DMS79 (cell line): ENCODE measurements at places on chromosomes 5 and 9.

DNA sequence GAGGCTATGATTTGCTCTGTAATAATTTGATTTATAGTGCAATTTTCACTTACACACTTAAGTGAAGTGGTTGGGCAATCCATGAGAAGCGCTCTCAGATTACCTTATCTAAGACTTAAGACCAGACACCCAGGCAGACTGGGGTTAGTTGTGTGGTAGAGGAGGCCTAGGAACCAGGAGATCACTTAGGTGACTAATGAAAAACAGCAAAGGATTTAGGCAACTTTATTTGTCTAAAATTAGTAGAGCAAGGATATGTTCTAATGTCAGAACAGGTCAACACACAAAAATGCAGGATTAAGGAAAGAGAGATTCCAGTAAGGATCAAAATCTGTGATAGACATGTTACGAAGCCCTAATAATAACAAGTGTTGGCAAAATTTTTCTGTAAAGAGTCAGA, 913.8 kb downstream of the TLE1 start:
- no peak for DNase-seq

GRCh38 chr9:130915096-130915447, 18.5 kb upstream of the QRFP start:
- no peak for DNase-seq

GRCh38 chr9:5825895-5826622, 6.9 kb downstream of the ERMP1 start:
- no peak for DNase-seq

DNA sequence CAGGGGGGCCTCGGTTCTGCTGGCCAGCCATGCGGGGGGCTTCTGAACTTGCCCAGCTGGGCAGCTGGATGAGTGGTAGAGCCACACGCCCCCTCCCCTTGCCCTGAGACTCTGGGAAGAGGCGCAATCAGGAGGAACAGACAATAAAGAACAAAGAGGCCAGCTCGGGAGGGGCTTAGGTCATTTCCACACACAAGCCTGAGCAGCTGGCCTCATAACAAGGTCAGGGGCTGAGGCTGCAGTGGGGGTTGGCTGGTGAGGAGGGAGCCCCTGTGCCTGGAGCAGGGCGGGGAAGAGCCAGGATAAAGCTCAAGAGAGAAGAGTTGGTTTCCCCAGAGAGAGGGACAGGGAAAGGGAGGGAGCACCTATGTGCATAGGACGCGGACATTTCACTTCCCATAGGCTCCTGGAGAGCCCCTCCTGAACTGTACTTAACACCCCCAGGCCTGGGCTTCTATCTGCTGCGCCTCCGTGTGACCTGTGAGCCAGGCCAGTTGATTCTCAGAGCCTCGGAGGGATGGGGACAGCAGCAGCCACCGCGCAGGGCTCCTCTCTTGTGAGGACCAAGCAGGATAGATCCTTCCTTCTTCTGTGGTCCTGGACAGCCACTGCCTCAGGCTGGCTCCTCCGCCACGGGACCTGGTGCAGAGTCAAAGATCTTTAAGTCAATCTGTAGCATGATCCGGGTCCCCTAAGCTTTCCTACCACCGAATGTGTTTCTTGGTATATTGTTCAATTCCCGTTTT, 75.3 kb upstream of the GGTA1 start:
- no peak for DNase-seq

DNA sequence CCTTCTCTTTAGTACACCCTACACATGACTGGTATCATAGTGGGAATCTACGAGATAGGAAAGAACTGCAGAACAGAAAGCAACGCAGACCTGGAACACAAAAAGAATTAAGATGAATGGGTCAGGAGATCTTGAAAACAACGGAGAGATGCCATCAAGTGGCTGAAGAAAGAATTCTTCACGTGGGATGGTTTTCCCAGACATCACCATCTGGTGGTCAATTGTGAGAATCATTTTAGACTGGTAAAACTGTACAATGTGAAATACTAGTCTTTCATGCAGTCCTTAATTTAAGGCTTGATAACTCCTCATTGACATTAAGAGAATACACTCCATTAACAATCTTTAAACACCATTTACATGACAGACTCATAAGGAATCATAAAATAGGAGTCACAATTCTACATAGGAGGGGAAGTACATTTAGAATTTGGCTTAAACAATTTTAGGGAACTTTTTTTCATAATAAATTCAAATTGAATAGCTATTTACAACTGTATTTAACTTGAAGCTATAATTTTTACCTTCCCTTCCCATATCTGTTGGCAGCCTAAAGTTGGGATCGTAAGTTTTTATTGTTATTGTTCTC, 128.4 kb upstream of the TRPM3 start:
- DNase-seq: no peak

DNA sequence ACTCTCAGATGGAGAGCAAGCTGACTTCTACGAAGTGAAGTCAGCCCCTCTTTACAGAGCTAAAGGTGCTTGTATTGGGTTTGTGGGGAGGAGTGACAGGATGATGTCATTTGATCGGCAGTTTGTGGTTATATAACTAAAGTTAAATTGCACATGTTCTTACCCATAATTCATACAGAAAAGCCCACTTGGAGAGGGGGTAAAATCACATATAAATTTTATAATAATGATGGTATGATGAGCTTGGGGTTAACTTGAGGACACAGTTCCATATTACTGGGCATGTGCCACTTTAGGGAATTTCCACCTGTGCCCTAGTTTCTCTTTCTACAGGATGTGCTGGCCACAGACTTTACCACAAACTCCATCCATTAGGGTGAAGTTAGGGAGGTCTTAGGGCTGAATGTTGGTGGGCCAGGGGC, 1178.6 kb upstream of the CDH9 start:
- DNase-seq: no peak

DNA sequence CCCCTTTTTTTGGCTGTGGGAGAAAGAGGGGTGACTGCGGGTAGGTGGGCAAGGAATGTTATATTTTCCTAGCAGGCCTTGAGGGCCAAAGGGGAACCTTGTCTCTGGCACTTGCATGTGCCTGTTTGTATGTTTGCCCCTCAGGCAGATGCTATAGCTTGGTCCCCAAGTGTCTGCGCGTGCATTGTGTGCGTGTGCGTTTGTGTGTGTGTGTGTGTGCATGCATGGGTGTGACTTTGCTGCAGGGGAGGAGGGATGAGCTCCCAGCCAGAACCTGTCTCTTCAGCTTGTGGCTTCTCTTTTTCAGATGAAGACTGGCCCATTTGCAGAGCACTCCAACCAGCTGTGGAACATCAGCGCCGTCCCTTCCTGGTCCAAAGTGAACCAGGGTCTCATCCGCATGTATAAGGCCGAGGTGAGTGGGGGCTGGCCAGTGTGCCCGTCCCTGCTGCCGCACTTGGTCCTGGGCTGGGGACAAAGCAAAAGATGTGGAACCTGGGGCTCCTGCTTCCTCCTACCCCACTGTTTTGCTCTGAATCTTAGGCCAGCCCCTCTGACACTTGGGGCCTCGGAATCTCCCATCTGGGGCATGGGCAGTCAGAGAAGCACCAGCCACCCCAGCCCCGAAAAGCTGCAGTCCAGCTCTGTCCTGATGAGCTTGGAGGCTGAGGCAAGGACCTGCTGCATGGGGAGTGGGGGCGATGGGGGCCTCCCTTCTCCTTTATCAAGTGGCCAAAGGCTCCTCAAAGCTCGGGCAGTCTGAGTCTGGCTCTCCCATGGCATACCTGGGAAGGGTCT, 31.1 kb downstream of the PTPA start:
- DNase-seq: no peak

GRCh38 chr9:15834541-15834940, 281.7 kb downstream of the CCDC171 start:
- DNase-seq: no peak

GRCh38 chr9:71975833-71976232, 64.4 kb downstream of the C9orf85 start:
- no peak for DNase-seq

GRCh38 chr9:114288193-114289091, 34.5 kb upstream of the ORM1 start:
- no peak for DNase-seq

- DNase-seq: no peak
Observed at GRCh38 chr9:2767800-2768677, 50.7 kb downstream of the KCNV2 start.

DNA sequence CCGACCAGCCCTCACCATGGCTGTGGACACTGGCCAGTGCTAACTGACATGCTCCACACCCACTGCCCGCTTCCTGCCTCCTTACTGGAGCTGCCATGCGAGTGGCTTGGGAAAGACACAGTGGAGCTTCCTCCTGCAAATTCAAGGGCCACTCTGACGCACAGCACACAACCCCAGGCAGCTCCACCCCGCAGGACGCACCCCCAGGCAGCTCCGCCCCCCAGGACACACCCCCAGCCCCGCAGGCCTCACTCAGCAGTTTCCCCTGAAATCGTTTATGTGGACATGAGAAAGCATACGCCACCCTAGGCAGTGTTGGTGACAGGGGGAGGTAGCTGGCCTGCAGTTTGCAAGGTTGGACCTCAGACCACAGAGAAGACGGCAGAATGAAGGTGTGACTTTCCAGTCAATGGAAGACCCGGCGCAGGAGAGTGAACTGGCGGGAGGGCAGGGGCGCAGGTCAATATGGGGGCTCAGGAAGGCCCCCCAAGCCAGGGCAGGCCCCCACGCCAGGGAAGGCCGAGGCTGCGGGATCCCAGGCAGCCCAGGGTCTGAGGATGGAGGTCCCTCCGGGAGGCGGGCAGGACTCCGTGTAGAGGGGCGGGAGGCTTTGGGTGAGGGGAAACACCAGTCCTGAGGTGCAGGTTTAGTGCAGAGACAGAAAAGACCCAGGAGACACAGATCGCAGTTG, 21.6 kb downstream of the LPCAT1 start:
- no peak for DNase-seq

DNA sequence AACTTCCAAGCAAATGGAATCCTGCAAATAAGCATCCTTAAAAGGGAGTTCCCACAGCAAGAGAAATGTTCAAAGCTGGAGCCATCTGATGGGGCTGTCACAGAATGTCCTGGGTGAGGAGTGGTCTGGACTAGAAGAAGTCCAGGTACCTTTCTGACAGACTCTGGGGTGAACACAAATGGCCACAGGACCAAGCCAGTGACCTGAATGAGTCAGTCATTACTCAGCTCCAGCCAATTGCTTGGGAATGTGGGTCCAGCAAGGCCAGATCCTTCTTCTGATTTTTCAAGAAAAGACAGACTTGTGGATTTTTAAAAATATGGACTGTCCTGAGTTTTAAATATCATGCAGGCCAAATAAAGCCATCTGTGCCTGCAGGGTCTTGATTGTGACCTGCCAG, 30.1 kb downstream of the GALNT10 start:
- no peak for DNase-seq

GRCh38 chr9:136135326-136136126, 16.9 kb upstream of the TMEM250 start:
- no peak for DNase-seq

GRCh38 chr5:124872086-124872485, 125.6 kb upstream of the ZNF608 start:
- DNase-seq: no peak

DNA sequence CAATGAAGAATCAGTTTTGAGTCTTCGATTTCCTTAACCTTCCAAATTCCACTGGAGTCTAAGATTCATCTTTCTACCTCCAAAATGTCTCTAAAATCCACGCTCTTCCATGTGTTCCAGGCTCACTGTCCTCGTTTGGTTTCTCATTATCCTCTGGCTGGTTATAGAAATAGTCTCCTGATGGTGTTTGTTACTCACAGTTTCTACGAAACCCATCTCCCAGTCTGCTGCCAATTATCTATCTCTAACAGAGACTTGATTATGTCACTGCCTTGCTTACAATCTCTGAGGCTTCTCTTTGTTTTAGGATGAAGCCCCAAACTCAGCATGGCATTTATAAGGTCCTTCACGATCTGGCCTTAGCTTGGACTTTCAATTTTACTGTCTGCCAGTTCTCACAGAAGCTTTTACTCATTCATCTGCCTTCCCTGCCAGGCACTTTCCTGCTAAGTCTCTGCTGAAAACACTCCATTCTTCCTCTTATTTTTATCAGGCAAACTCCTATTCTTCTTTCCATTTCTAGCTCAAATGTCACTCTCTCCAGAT, 339.6 kb upstream of the SGCD start:
- no peak for DNase-seq

- no peak for DNase-seq
Observed at GRCh38 chr5:139895046-139895445, 99.4 kb downstream of the PSD2 start.

- no peak for DNase-seq
Observed at GRCh38 chr5:97101189-97101910, 41.1 kb downstream of the LIX1 start.

DNA sequence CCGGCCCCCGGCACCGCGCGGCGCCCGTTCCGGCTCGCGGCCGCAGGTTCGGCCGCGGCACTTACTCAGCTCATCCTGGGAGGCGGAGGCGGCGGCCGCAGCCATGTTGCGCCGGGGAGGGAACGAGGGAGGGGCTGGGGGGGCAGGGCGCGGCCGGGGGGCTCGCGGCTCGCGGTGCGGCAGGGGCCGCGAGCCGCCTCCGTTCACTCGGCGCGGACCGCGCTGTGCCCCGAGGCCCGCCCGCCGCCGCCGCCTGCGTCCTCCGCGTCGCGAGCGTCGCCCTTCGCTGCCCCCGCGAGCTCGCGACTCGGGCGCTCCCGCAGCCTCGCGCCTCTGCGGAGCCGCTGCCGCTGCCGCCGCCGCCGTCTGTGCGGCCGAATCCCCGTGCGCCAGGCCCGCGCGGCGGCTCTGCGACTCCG, 735 bp downstream of the ECPAS start:
- DNase-seq: no peak

DNA sequence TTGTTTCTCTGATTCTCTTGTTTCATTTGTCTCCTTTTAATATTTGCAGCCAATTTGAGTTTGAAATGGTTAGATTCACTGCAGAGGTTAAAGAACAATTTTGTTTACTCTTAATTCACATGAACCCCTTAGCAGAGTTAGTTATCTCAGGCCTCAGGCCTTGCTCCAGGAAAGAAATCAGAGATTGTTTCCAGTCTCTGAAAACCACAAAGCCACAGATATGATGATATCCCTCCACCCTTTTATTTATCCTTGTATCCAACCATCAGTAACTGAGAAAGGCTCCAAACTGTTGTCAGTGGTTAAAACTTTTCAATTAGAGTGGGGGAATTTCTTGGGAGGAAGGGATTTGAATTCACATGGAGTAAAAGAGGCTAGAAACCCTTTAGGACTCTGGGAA, 406.0 kb upstream of the DMAC1 start:
- no peak for DNase-seq

DNA sequence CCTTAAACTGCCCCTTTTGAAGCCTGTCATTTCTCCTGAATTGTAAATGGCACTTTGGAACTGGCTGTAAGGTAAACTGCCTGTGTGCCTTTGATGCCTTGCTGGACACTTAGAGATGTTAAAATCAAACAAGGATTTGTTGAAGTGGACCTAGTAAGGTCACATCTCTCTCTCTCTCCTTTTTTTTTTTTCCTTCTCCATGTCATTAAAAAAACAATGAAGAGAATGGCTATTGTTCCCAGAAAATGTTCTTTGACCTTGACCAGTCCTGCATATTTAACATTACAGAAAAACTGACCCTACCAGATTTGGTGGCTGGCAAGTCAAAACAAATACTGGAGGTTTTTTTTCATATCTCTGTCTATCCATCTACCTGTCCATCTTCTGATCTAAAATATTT, 2.9 kb upstream of the DAB2 start:
- no peak for DNase-seq

DNA sequence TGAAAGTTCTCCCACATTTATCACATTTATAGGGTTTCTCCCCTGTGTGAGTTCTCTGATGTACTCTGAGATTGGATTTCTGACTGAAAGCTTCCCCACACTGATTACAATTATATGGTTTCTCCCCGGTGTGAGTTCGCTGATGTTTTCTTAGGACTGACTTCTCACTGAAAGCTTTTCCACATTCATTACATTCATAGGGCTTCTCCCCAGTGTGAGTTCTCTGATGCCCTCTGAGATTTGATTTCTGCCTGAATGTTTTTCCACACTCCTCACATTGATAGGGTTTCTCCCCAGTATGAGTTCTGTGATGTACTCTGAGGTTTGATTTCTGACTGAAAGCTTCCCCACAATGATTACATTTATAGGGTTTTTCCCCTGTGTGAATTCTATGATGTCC, 36.3 kb downstream of the ZNF782 start:
- no peak for DNase-seq
